ENCODE measurements at places on chromosomes 6 and 20.

DNA sequence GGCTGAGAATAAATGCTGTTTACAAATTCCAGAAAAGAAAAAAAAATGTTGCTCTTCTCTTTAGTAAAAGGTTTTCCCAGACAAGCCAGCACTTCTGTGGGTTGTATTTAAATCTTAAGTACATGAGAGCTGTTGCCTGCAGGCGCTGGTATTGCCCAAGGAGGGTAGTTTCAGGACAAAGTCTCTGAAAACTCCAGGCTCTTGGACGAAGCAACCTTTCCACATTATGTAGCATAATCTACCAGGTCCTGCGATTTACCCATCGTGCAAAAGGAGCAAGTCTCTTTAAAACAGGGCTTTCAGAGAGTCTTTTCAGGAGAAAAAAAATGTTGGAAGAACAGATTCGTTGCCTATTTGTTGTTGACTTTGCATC lies 65.6 kb downstream of the PLG start:
- DNase-seq = peak; percentile 12

- DNase-seq = no peak
Measured at GRCh38 chr6:28565823-28566526, 40.3 kb downstream of the GPX5 start.

DNA sequence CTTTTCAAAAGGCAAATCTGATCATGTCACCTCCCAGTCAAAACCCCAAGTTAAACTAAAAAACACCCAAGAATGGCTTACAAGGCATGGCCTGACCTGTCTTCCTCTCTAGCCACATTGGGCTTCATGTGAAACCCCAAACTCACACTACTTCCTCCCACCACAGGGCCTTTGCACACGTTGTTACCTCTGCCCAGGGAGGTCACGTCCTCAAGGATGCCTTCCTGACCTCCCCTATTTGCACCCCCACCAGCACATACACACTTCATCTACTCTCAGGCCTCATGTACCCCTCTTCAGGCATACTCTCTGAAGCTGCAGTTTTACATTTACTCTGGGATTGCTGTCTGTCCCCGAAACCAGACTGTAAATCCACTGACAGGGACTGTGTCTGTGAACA lies 6.1 kb downstream of the EZR start:
- DNase-seq = no peak

GRCh38 chr6:132130626-132131298 lies 179.6 kb upstream of the CCN2 start:
- peak; percentile 40 for DNase-seq

- DNase-seq = no peak
Measured at GRCh38 chr6:14848019-14848418, 397.9 kb upstream of the JARID2 start.

DNA sequence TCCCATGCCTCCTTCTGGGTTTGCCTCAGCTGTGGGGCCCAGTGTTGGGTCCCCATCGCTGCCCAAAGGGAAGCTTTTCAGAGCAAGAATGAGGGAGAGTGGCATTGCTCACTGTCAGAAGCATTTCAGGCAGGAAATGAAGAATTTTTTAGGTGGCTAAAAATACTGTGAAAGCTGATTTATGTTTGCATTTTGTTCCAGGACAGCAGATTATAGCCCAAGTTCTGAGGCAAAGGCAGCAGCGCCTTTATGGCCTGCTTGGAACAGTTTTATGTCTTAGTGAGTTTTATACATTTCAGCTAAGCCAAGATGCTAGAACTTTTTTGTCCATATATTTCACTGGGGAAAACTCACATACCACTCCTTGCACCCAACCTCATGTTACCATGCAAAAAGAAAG lies 4.3 kb upstream of the CCDC167 start:
- DNase-seq = no peak

DNA sequence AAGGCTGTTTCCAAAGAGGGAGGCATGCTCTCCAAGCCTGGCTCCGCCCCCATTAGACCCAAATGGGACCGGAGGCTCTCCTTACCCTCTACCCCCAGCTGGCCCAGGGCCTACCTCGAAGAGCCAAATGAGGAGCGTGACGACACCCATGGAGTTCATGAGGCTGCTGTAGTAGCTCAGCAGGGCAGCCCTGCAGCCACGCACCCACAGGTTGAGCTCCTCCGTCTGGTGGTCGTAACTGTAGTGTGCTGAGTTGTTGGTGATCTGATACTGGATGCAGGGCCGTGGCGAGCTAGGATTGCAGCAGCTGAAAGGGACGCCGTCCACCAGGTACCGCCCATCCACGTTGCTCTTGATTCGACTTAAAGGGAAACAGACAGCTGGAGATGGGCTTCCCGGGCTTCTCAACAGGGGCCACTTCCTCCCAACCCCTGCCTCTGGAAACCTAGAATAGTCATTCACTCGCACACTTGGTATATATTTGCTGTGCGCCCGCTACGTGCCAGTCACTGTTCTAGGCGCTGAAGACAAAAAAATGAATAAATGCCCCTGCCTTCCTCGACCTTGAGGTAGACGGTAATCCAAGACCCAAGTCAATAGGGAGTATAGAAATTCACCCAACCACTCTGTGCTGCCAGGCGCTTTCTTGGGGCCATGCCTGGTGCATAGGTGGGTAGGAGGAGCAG lies 18.0 kb downstream of the PRPH2 start:
- DNase-seq = peak; percentile 48

DNA sequence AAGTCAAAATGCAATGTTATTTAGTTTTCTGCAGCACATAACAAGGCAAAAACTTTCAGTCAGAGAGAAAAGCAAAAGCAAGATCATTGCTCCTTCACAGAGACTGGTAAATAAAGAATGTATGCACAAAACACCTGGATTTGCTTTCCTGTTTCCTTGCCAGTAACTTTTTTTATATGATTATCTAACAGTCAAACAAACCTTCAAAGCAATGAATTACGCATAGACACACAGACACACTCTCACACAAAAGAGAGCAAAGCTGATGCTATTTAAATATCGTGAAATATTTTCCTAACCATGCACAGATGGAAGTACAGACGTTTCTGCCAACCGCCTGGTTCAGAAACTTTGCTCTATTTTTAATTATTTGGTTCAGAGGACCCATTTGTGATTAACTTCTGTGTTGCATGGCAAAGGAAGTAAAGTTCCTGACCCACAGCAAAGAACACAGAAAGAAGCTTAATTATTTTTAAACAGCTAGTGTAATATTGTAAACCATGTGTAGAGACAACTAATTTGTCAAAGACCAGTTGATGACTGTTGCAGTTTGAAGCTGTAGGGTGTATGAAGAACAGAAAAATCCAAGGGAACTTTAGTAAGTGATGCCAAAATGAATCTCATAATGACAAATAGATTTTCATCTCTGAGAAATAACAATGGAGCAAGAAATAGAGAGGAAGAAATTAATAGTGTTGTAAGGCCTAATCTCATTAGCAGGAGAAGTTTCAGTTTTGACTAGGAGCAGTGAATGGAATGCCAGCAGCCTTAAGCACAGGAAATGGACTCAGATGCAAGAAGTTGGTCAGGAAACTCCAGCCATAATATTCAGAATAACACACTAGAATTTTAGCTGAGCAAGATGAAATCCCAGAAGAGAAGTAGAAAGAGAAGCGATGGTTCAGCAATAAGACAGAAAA lies 24.1 kb downstream of the ATXN1 start:
- no peak for DNase-seq

GRCh38 chr20:12984863-12985262 lies 23.9 kb upstream of the SPTLC3 start:
- no peak for DNase-seq

GRCh38 chr6:5278047-5278446 lies 16.7 kb downstream of the FARS2 start:
- DNase-seq = no peak

- peak; percentile 80 for DNase-seq
Measured at GRCh38 chr6:35496841-35497570, at the start of gene TEAD3. TSS of gene TEAD3 (minus strand) at chr6:35497079.

DNA sequence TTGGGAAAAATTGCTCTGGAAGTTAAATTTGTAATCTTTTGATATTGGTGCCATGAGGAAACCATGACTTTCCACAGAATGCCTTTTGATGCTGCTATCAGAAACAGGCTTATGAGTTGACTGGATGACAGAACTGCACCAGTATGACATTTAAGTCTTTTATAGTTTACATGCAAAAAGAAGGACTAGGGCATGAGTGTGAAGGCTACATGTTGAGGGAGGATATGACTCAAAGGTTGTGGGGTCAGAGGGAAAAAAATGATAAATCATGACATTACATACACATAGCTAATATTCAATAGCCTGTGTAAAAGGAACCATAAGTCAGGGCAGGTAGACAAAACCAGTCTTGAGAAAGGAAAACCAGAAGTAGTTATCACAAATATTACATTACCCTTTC lies 182.2 kb downstream of the COL12A1 start:
- DNase-seq = no peak

DNA sequence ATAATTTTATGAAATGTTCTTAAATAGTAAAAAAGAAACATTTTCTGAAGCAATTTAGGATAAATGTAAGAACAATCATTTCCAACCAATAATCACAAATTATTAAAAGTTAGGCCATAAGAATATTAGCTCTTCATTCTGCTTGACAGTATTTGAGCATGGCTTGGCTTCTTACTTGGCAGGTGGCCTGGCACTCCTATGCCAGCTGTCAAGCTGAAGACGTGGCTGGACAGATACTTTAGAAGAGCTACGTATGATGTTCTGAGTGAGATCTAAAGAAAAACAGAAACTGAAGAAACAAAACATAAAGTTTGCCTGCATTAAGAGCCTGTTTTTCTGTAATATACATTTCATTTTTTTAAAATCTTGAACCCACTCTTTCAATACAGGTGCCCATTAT lies 438.9 kb downstream of the GRIK2 start:
- DNase-seq = no peak

- no peak for DNase-seq
Measured at GRCh38 chr6:14743144-14743473, 502.8 kb upstream of the JARID2 start.

- DNase-seq = no peak
Measured at GRCh38 chr20:45409521-45410272, 1.6 kb downstream of the DBNDD2 start.

DNA sequence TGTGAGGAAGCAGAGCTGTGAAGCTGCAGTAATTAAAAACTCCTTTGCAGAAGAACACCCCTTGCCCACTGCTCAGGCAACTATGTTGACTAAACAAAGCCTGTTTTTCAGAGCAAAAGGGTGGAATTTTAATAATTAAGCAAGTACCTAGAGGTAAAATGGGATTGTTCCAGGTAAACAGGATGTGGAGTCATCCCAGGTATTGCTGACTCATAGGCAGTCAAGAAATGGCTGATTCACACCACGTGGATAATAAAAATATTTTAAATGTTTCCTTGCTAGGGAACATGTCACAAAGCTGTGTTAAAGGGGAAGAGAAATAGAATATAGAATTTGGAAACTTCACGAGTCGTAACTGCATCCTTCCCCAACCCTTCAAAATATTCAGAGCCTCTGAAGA lies 491.8 kb downstream of the BTBD3 start:
- no peak for DNase-seq

GRCh38 chr6:159360306-159360705 lies 191.1 kb downstream of the FNDC1 start:
- DNase-seq = no peak

DNA sequence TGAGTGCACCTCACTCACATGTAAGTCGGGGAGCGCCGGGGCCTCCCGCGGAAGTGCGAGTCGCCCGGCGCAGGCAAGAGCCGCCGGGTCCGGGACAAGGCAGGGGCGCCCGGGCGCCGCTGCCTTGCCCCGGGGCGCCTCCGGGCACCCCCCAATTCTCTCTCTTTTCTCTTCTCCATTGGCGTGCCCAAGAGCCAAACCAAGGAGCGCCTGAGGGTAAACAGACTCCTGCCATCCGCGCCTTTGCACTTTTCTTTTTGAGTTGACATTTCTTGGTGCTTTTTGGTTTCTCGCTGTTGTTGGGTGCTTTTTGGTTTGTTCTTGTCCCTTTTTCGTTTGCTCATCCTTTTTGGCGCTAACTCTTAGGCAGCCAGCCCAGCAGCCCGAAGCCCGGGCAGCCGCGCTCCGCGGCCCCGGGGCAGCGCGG lies 36.8 kb downstream of the GNAS start:
- no peak for DNase-seq

- no peak for DNase-seq
Measured at GRCh38 chr20:63698739-63699465, 2.5 kb downstream of the TNFRSF6B start.

GRCh38 chr6:21859193-21859735 lies 265.7 kb downstream of the SOX4 start:
- DNase-seq = no peak

DNA sequence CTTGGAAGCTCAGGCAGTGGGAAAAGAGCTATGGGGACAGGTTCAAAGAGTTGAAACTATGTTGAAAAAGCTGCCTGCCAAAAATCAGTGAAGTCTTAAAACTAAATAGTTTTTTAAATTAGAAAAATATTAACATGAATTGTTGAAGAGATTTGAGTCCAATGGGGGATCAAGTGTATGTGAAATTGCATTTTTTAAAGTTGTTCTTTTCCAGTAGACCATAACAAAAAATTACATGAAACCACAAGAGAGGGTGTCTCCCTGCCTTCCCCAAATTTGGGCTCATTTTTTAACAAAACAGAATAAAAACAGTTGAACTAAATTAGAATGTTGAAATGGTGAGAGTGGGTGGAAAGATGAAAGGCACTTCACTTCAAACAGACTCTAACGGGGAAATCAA lies 31.5 kb upstream of the COL10A1 start:
- no peak for DNase-seq

All from left kidney (tissue), 8 donors.